NCI-H1092 treated with DMSO at 0.1 percent for 48 hours (cell line): ENCODE measurements at places on chromosomes 11 and 22.

- DNase-seq = no peak
Observed at GRCh38 chr22:35541254-35541748, 670 bp downstream of the RASD2 start.

DNA sequence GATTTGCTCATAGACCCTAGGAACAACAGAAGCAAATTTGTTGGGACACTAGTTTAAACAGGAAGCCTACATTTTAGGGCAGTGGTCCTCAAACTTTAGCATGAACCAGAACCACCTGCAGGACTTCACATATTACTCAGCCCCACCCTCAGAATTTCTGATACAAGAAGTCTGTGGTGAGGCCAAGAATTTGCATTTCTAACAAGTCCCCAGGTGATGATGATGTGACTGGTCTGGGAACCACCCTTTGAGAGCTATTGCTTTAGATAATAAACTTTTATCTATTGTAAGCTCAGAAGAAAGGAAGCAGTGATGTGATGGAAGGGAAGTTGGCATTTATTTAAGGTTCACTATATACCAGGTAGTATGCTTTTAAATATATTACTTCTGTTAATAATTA is 194.0 kb downstream of the FAM181B start:
- DNase-seq = no peak

DNA sequence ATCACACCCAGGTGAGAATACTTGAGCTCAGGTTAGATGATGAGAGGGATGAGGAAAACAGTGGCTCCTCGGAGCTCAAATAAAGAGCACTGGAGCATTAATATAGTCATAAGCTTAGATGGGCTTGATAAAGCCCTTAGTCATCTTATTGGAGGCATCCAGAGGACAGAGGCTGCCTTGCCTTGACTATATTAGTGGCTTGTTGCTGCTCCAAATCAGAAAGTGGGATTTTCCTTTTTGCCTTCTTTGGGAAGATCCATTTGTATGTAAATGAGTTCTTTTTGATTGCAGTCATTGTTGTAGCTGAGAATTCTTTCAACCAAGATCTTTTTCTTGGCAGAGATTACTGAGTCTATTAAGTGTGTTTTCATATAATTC is 18.9 kb downstream of the ADM start:
- DNase-seq = no peak

DNA sequence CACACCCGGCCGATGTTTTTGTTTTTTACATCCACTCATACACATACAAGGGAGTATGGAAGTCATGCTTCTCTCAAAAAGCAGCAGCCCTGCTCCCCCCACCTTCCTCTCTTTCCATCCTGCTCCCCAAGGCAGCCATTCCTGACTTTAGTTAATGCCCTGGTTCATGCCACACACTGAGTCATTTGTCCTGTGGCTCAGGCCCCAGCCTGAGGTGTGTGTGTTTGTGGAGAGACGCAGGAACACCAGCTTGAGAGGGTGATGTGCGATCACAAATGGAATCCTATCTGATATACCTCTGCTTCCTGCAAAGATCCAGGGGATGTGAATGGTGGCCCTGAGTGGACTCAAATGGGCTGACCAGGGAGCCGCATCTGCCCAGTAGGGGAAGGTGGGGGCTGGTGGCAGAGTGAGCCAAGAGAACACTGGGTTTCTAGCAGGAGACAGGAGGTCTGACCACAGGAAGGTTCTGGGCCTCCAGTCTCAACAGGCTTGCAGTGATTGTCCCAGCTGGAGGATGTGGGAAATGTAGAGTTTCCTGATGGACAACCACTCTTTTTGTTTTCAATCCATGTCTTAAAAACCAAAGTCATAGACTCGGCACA is 86.7 kb downstream of the OSBP2 start:
- no peak for DNase-seq

- no peak for DNase-seq
Observed at GRCh38 chr11:1753229-1753928, 3.0 kb upstream of the IFITM10 start.

- DNase-seq = no peak
Observed at GRCh38 chr11:96303064-96303463, 39.9 kb downstream of the MAML2 start.
